Mammary epithelial cell (primary cell): ENCODE measurements at places on chromosomes 13 and 19. TPM values are rescaled to one million over a fixed set of nuclear protein-coding genes. Genes with fewer than 3 reads are reported as not detected.

Gene GTPBP3
- 12.5 TPM for polyA plus RNA-seq

Gene INSR
- polyA plus RNA-seq: 1.2 TPM

GRCh38 chr13:107457686-107458085 lies 757.6 kb downstream of the LIG4 start:
- DNase-seq: no peak

- no peak for DNase-seq
Observed at GRCh38 chr13:84978851-84979250, 820.4 kb downstream of the SLITRK6 start.

- peak; percentile 55 for DNase-seq
Observed at GRCh38 chr13:79522583-79522982, 41.6 kb downstream of the NDFIP2 start.
